ENCODE measurements at places on chromosomes 2 and 18. TPM values are rescaled to one million over a fixed set of nuclear protein-coding genes. Genes with fewer than 3 reads are reported as not detected.

Gene RTKN
- 51.4 TPM for total RNA-seq

Gene CD226
- 0.38 TPM for total RNA-seq

Gene ALPG
- total RNA-seq = not detected

Gene LRATD1
- total RNA-seq = 0.57 TPM

Gene MOCOS
- 4.2 TPM for total RNA-seq

Gene TUBA4A
- total RNA-seq = 235 TPM

Gene RAB6C
- total RNA-seq = not detected

Gene RGPD8
- total RNA-seq = 4.1 TPM

Gene MAIP1
- 23.2 TPM for total RNA-seq

Gene RASGRP3
- 9.4 TPM for total RNA-seq

Gene FOXI3
- not detected for total RNA-seq

Gene CD207
- total RNA-seq = not detected

Gene CCDC178
- total RNA-seq = not detected

Gene ZDBF2
- 12.1 TPM for total RNA-seq

Gene GAD1
- total RNA-seq = 0.29 TPM

Gene VIL1
- not detected for total RNA-seq

Gene CTLA4
- not detected for total RNA-seq

Gene ADD2
- not detected for total RNA-seq

Gene INSIG2
- 13.5 TPM for total RNA-seq

Gene TFPI
- 608 TPM for total RNA-seq

Gene GEN1
- total RNA-seq = 30.8 TPM
